ENCODE measurements at places on chromosomes 3 and 15.

GRCh38 chr3:128399221-128399915 lies 67.3 kb downstream of the DNAJB8 start:
- no peak for DNase-seq

GRCh38 chr3:156743859-156744258 lies 69.5 kb downstream of the TIPARP start:
- DNase-seq: no peak

GRCh38 chr3:52121813-52122212 lies 32.4 kb downstream of the POC1A start:
- no peak for DNase-seq

DNA sequence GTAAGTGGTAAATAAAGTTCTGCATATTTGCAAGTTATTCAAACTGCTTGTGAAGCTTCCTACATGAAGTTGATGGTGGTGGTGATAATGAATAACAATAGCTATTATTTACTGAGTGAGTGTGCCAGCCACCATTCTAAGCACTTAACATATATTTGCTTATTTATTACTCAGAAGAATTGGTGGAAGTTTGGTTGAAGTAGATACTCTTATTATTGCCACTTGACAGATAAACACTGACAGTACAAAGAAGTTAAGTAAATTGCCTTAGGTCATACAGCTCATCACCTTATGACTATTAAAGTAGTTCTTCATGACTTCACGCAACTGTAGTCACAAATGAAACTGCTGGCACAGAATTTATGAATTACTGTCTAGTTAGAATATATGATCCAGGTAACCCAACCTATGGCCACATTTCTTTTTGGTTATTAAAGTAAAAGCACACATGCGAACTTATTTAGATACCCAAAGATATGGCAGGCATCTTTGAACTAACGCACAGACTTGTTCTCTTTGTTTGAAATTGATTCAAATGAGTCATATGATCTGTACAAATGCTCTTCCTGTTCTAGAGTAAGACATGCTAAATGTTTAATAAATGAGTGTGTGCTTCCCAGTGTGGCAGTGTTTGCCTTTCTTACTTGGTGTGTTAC lies 99.8 kb upstream of the NR2F2 start:
- no peak for DNase-seq

DNA sequence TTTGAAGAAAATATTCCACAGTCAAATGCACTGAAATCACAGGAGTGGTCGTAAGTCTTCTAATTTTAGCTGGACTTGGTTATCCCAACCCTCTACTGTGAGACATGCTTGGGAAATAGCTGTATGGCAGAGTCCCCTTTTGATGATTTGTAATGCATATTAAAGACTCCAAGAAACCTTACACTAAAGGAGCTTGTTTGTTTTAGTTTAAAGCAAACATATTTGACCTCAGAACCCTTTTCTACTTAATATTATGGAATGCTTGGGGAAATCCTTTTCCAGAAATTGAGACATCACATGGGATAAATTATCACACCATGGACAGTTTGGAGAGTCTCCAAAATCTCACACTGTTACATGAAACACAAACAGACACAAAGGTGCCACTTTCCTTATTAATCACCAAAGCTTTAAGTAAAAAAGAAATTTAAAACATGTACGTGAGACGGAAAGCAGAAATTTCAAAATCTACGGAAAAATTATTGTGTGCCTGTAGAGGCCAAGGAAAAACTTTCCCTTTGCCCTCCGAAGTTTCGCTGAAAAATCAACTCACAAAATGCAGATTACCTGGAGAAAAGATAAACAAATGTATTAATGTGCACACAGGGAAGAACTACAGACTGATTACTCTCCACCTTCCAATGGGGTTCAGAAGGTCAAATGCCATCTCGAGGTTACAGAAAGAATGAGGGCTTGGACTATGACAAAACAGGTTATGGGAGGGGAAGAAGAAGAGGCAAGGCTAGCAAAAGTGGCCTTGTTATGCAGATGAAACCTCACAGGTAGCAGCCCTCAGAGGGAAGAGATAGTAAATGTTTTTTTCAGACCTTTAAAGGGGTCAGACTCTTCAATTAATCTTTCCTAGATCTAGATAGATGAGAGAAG lies 7.0 kb upstream of the CPB1 start:
- DNase-seq: no peak

DNA sequence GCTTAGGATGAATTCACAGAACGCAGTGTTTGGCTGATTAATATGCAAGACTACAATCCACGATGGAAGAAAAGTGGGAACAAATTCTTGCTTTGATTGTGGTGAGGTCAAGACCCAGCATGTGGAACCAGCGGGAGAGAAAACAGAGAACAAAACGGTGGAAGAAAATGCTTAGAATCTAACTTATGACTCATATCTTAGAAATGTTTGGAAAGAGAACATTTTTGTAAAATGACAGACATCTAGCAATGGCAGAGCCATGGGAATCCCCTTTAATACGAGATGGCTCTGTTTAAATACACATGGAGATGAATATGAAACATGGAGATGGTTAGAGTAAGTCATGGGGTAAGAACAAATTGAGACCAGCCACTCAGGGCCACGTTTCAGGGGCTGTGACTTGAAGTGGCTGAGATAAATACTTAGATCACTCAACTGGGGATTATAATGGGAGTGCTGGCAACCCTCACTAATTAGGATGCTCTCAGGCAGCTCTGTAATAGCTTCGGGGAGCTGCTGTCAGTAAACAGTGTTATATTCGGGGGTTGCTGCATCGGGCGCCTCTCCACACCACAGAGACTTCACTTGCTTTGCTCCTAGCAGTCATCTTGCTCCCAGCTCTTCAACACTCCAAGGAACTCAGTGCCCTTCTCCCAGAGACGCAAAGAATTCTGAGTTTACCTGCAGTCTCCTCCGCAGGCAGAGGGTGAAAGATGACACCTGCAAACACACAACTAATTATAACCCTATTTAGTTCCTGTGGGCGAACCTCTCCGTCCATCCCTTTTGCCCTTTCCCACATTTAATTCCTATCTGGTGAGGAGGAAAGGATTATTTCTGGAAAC lies 68.0 kb upstream of the ONECUT1 start:
- no peak for DNase-seq

DNA sequence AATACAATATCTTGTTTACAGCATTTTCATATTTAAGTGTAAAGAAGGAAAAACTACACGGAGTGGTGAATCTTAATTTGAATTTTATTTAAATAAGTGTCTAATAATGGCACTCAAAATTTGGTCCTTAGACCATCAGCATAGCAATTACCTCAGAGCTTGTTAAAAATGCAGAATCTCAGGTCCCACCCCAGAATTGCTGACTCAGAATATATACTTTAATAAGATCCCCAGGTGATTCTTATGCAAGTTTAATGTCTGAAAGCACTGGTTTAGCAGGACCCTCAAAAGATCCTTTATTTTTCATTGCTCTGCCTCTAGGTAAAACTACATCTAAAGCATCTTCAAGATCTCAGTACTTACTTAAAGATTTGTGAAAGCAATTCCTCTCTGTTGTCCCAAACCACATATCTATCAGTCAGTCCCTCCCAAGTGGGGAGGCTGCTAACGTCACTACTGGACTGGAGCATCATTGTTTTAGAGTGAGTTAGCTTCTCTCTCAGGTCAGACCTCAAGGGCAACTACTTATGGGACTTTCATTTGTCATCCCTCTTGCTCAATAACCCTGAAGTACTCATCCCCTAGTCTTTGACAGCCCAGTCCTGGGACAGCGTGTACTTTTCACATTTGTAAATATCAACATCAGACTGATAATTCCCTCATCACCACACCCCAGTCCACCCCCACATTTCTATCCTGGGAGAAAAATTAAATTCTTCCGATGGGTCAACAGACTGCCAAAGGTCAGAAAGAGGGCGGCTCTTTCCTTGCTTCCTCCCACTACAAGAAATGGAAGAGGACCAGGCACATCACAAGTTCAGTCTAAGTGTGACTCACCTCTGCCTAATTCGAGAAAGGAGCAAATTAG lies 76.7 kb downstream of the CBLB start:
- DNase-seq: peak; percentile 91

GRCh38 chr3:172476347-172476746 lies 28.1 kb upstream of the GHSR start:
- DNase-seq: no peak

- DNase-seq: peak; percentile 86
These were observed 842 bp downstream of the PCCB start for GRCh38 chr3:136250903-136251460.

DNA sequence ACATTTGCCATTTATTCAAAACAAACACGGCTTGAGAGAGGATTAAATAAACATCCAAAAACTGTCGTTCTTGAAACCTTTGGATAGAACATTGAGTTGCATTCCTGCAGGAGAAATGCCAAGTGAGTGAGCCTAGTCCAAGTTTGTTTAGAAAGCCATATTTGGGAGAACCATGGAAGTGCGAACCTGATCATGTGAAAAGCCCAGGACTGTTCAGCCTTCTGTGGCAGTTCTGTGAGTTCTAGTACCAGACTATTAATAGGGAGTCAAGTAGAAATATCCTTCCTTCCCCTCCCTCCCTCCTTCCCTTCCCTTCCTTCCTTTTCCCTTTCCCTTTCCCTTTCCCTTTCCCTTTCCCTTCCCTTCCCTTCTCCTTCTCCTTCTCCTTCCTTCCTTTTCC lies 470.4 kb downstream of the LPP start:
- DNase-seq: no peak

DNA sequence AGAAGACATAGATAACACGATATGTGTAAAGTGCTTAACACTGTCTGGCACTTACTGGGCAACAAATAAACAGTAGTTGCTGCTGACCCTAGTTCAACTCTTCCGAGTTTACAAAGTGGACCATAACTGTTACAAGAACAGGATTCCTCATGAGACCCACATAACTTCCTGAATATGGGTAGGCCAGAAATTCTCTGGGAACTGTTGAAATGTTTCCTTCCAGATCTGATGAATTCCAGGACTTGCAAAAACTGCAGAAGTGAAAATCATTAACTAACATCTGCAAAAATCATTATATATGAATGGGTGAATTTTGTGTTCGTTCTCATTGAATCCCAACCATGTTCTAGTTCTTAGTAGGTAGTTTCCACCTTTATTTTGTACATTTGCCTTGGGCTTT lies 181.7 kb upstream of the MME start:
- DNase-seq: no peak

DNA sequence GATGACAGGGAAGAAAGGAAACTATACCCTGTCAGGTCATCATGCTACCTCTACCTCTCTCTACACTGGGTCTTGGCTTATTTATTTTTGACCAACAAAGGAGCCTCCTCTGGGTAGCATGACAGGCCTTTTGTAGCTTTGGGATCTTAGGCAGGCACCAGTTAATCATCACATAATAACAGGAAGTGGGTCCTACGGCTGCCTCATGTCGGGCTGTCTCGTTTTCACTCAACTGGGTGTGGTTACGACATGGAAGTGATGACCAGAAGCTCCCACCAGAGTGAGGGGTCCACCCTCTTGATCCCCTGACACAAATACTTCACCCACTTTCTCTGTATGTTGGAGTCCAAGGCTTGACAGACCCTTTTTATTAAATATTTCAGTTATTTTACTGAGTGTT lies 105.3 kb downstream of the CD47 start:
- DNase-seq: no peak

DNA sequence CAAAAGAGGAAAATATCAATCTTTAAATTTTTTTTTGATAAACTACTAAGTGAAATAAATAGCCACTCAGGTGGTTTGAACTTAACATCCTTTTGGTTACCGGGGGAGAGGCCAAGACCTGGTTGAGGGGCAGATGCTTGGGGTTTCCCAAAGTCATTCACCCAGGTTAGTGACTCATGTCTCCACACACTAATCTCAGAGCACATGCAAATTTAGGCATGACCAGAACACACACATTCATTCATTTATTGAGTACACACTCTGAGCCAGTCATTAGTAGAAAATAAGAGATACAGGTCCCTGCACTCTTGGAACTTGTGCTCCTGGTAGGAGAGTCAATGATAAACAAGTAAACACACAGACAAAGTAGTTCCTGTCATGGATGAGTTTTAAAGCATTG lies 7.3 kb downstream of the ILDR1 start:
- no peak for DNase-seq

- DNase-seq: no peak
These were observed 113.7 kb upstream of the AADACL2 start for GRCh38 chr3:151620071-151620470.

- no peak for DNase-seq
These were observed 339.7 kb downstream of the NLGN1 start for GRCh38 chr3:173737167-173737808.

DNA sequence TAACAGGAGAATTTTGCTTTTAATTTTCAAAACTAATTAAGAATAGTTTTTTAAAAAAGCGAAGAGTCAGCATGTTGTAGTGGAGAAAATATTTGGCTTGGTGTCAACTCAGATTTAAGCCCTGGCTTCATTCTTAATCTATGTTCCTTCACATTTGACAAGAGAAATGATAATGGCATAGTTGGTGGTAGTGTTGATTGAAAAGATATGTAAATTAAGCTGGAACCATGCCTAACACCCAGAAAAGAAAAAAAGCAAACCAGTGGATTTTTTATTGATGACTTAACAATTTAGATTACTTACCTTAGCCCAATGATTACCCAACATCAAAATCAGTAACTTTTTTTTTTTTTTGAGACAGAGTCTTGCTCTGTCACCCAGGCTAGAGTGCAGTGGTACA lies 27.4 kb downstream of the TCAIM start:
- no peak for DNase-seq

DNA sequence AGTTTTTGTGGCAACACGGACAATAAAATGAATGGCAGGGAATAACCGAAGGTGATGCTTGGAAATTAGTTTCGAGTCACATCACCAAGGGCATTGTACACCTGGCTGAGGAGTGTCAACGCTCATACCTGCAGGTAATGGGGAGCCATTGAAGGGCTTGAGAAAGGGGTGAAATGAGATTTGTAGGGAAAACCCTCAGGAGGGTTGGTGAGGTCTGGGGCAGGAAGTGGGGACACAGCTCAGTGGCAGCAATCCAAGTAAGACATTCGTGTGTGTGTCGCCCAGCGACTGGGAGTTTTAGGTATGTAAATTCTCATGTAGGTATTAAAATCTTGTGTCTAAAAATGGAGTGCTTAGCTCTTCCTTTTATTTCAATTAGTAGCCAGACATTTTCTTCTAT lies 14.3 kb downstream of the PARP14 start:
- no peak for DNase-seq

DNA sequence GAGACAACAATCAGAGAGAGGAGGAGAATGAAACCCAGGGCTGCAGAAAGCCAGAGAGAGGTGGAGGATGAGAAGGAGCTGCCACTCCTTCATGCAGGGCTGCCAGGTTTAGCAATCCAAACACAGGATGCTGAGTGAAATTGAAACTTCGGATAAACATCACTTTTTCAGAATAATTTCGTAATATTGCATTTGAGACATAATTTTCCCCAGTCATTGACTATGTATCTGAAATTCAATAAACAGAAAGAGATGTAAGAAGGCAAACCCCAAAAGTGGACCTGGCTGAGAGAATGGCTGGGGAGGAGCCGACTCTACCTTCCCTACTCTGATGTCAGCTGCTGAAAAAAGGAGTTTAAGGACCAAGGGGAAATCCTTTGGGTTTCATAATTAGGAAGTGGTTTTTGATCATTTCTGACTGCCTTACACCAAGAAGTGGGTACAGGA lies 33.8 kb downstream of the SLC9A9 start:
- no peak for DNase-seq
